ENCODE measurements at places on chromosomes 7 and 10. TPM values are rescaled to one million over a fixed set of nuclear protein-coding genes. Genes with fewer than 3 reads are reported as not detected.
A peak's percentile ranks its signal among the peaks of the same experiment; 100 is the strongest.

Gene PPP1R3A
- not detected for total RNA-seq

DNA sequence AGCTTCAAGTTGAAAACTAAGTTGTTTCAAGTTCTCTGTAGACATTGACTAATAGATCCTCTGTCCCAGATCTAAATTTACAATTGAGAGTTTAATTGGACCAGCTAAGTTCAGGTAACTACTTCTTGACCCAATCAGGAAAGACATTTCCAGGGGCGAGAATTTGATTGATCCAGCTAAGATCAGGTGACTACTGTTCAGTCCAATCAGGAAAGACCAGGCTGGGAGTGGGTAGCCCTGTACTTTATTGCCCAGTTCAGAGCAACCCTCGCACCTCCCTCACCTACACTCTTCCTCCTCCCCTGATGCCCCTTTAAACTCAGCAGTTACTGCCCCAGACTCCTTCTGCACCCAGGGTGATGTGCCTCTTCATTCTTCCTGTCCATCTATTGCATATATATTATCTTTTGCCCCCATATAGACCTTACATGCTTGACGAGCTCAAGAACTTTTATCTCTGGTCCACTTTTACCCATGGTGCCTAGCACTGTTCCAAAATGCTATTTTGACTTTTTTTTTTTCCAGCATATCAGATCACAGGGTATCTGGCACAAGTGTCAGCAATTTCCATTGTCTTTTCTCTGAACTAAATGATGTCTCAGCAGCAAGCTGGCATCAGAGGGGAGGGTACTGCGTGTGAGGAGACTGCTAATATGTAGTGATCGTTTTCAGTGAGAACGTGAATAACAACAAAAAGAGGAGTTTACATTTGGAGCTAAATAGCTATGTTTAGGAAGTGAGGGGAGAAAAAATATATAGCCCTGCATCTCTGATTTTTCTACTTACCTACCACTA is 169.4 kb downstream of the KIAA1217 start:
- H3K4me1 ChIP-seq, result peaks cover 4% of the 10 kb centered on the region
- no peak for DNase-seq
- H3K27me3 ChIP-seq, result peaks cover 16% of the 10 kb centered on the region
- H3K27ac ChIP-seq, result no peak overlapping the region

- H3K4me1 ChIP-seq, result peaks cover 37% of the 10 kb centered on the region
- H3K36me3 ChIP-seq, result peaks cover 41% of the 10 kb centered on the region
- no peaks in the 10 kb centered on the region for H3K27me3 ChIP-seq
- no peak overlapping the region for H3K4me3 ChIP-seq
- peak overlapping the region; percentile 96 for H3K27ac ChIP-seq
These were observed 8.5 kb downstream of the ZDHHC16 start for GRCh38 chr10:97454330-97455036.

DNA sequence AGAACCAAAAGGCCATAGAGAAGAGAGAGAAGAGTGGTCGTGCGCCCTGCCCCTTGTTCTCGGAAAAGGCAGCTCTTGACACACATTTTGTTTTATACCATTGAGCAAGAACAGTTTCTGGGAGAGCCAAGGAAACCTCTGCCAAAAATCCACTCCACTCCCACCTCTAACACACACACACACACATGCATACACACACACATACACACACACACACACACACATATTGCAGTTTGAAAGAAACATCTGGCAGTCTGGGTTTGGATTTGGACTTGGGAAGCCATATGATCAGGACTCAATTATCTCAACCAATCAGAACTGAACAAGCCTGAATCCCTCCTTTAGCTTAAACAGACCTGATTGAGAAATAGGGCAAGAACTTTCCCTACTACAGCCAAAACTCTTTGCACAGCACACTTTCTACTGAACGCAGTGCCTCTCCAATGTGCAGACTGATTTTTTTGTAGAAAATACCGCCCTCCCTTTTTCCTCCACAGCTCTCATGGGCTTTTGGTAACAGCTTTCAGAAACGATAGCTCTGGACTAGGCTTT is 484.0 kb upstream of the ZWINT start:
- H3K27me3 ChIP-seq, result no peaks in the 10 kb centered on the region
- no peak overlapping the region for H3K4me3 ChIP-seq
- no peaks in the 10 kb centered on the region for H3K36me3 ChIP-seq
- no peak for DNase-seq
- H3K4me1 ChIP-seq, result no peaks in the 10 kb centered on the region

DNA sequence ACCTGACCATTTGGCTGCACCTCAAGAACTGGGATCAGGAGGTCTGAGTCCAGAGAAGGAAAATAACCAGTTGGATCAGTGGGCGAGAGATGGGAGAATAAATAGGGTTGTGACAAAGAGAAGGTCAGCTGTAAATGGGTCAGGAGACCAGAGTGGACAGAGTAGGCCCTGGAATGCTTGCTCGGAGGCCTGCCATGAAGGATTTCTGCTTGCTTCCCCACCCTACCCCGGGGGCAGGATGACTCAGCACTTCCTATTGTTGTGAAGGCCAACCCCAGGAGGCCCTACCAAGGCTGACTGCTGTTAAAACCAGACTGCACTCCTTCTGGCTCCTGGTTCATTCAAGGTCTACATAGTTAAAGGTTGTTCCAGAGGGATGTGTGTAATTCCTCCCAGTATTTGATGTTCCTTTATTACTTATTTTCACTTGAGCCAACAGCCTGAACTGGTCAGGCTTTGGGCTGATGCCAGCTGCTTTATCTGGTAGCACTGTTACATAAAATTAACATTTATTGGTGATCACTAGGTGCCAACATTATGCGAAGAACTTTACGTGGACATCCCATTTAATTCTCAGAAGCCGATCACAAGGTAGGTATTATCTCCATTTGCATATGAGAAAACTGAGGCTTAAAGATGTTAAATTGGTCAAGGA is 27.3 kb upstream of the IFRD1 start:
- DNase-seq, result peak; percentile 67
- no peaks in the 10 kb centered on the region for H3K36me3 ChIP-seq
- H3K27ac ChIP-seq, result no peak overlapping the region
- H3K4me3 ChIP-seq, result no peak overlapping the region
- H3K27me3 ChIP-seq, result no peaks in the 10 kb centered on the region
- H3K4me1 ChIP-seq, result peaks cover 23% of the 10 kb centered on the region

Gene CH25H
- 0.22 TPM for total RNA-seq

Gene APBB1IP
- 29.4 TPM for total RNA-seq

Gene GTF2IRD1
- 5.5 TPM for total RNA-seq

GRCh38 chr7:142534726-142535122 is 214.5 kb upstream of the PRSS1 start:
- H3K27me3 ChIP-seq, result no peaks in the 10 kb centered on the region
- no peak for DNase-seq
- peak overlapping the region; percentile 86 for H3K27ac ChIP-seq
- H3K4me3 ChIP-seq, result peak overlapping the region; percentile 64
- H3K36me3 ChIP-seq, result no peaks in the 10 kb centered on the region

- H3K4me1 ChIP-seq, result no peaks in the 10 kb centered on the region
- DNase-seq, result no peak
- peaks cover 9% of the 10 kb centered on the region for H3K27me3 ChIP-seq
- H3K4me3 ChIP-seq, result no peak overlapping the region
- no peak overlapping the region for H3K27ac ChIP-seq
These were observed 15.6 kb upstream of the LMTK2 start for GRCh38 chr7:98091061-98091460.

- peaks cover 6% of the 10 kb centered on the region for H3K27me3 ChIP-seq
- H3K4me3 ChIP-seq, result no peak overlapping the region
- no peaks in the 10 kb centered on the region for H3K36me3 ChIP-seq
These were observed 14.7 kb upstream of the TNS3 start for GRCh38 chr7:47596502-47597202.

All from activated naive CD4-positive, alpha-beta T cell treated with anti-CD3 and anti-CD28 coated beads for 36 hours (primary cell).